ENCODE measurements at places on chromosomes 5 and 9.

GRCh38 chr5:54883374-54884194, 101.8 kb downstream of the ESM1 start:
- DNase-seq = peak; percentile 86

DNA sequence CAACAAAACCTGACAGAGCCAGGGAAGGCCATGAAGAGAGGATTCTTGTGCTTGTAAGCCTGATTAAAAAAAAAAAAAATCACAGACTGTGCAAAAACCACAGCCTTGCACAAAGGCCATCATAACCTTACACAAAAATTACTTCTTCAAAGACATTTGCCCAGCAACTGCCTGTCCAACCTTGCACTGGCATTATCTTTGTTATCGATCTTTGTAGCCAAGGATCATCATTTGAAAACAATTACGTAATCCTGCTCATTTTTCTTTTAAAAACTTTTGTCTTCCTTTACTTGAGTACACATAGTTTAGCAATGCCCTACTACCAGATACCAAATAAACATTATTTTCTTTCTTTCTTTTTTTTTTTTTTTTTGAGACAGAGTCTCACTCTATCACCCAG, 125.1 kb downstream of the TEX10 start:
- no peak for DNase-seq

DNA sequence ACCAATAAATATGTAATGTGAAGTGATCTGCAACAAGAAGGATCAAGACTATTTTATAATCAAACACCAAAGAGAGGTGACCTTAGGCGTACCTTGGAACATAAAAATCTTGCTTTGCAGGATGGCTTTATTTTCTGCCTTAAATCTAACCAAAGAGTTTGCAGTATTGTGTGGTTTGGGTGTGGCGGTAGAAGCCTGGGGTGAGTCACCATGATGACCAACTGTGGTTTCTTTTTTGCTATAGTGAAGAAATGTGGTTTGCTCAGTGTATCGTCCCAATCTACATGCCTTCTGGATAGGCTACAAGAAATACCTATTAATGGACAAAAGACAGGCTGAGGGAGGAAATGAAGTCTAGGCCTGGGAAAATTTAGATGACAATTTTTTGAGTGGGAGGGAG, 5.1 kb upstream of the CAST start:
- DNase-seq = no peak

- peak; percentile 74 for DNase-seq
Observed at GRCh38 chr5:17891881-17892280, 257.6 kb downstream of the TAF11L14 start.

DNA sequence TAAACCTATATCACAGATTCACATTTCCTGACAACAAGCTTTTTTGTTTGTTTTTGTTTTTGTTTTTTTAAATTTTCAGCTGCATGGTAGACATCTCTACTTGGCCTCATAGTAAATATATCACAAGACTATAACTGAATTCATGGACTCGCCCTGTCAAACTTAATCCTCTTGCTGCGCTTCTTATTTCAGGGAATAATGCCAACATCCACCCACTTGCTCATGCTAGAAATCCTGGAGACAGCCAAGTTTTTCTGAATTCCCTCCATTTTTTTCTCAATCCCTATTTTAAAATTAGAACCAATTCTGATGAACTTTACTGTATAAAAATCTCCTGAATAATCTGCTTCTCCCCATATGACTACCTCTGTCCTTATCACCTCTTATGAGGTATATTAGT, 283.6 kb upstream of the RPS23 start:
- DNase-seq = no peak

- no peak for DNase-seq
Observed at GRCh38 chr5:57989378-57989777, 470.5 kb downstream of the PLK2 start.

- DNase-seq = no peak
Observed at GRCh38 chr5:34487159-34487879, 168.8 kb upstream of the RAI14 start.

GRCh38 chr5:2130361-2130760, 247.6 kb upstream of the IRX4 start:
- DNase-seq = no peak

GRCh38 chr9:120397453-120397852, 182.5 kb downstream of the CDK5RAP2 start:
- DNase-seq = no peak

GRCh38 chr5:35860686-35861085, 4.0 kb downstream of the IL7R start:
- DNase-seq = no peak

DNA sequence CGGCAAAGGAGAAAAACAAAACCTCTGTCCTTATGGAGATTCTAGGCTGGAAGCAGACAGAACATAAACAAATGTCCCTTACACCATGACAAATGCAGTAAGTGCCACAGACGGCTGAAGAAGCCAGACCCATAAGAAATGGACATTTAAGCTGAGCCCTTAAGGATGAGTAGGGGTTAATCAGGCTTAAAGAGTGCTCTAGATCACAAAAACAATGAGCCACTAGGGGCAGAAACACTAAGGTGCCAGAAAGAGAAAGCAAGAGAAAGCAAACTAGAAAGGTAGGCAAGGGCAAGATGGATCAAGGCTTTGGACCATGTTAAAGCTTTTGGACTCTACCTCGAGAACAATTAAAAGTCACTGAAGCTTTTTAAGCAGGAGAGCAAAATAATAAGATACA, 326.9 kb upstream of the WWC1 start:
- no peak for DNase-seq

- peak; percentile 70 for DNase-seq
Observed at GRCh38 chr5:13218518-13218917, 726.0 kb downstream of the DNAH5 start.

DNA sequence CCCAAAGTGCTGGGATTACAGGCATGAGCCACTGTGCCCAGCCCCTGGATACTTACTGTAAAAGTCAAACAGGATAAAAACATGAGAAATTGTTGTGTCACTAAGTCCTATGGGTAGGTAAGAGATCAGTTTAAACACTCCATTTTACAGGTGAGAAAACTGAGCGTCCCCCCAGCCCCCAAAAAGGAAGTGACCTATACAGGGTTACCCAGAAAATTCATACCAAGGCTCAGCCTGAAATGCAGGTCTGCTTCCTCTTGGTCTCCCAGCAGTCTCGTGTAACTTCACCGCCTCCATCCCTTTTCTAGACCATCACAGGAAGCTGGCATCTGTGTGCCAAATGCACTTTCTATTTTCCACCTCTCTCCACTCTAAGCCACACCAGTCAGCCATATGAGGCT, 57.2 kb downstream of the TMOD1 start:
- no peak for DNase-seq

GRCh38 chr5:107554776-107555424, 115.8 kb downstream of the EFNA5 start:
- DNase-seq = no peak

- no peak for DNase-seq
Observed at GRCh38 chr5:38932854-38933408, 87.1 kb downstream of the OSMR start.

DNA sequence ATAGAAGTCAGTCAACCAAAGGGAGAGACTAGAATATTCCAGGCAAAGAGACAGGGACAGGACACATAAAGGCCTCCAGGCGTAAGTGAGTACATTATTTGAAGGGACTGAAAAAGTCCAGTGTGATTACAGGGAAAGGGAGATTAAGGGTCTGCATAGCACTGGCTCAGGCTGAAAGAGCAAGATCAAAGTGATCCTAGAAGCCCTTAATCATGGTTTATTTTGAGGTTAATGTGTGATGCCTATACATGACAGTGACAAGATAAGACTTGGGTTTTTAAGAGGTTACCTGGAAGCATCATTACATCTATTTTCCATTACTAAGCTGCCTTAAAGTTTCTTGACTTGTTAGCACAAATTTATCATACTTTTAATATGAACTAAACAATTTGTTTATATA, 25.8 kb downstream of the LMBRD2 start:
- no peak for DNase-seq

DNA sequence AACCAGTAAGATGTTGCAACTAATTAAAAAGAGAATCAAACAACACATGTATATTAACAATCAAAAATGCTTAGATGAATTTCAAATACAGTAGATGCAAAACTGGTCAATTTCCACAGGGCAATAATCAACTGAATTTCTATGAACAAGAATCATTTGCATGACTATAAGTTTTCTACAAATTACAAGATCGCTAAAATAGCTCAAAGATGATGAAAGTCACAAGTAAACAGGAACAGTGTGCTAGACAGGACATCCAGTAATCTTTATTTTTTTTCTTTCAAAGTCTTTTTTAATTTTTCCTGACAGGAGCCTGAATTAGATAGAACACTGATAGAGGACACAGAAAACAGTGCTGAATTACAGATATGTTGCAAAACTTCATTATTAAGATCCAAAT, 608.2 kb upstream of the DAB2 start:
- no peak for DNase-seq

- DNase-seq = no peak
Observed at GRCh38 chr5:92544036-92544435, 1037.0 kb downstream of the NR2F1-AS1 start.

- DNase-seq = no peak
Observed at GRCh38 chr5:62692946-62693713, 114.5 kb downstream of the LRRC70 start.

- no peak for DNase-seq
Observed at GRCh38 chr5:6718718-6719117, 5.5 kb downstream of the TENT4A start.

DNA sequence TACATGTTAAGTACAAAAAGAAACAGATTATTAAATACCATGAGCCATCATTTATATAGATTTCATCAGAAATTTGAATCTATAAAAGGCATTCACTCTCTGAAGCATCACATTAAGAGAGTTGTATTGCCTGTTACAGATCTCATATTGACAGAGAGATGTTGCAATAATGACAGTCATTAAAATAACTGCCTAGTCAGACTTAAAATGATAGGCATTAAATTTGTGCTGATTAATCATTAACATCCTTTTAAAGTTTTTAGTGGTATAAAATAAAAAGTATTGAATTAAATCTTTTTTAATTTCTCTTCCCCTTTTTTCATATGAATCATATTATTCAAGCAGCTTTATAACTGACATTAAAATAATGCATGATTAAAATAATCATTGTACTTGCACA, 404.9 kb upstream of the FAM174A start:
- DNase-seq = no peak

DNA sequence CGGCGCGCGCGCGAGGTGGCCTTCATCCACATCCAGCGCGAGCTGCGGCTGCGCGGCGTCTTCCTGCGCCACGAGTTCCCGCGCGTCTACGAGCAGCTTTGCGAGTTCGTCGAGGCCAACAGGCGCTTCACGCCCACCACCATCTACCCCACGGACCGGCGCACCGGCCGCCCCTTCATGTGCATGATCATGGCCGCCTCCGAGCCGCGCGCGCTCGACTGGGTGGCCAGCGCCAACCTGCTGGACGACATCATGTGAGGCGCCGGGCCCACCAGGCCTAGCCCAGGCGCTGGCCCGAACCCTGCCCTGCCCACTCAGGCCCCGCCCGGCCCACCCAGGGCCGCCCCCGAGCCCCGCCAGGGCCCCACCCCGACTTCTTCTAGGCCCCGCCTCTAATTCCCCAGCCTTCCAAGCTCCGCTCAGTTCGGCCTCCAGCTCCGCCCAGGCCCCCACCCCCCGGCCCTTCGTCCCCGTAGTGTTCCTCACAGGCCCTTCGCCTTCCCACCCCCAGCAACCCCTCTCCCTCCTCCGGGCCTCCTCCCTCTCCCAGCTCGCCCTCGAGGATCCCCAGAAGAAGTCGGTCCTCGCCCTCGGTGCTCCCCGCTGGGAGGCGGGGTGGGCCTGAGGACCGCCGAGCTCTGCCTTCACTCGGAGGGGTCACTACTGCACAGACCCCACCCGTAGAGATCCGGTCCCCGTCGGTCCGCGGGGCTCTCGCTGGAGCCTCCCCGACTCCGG, 2.0 kb upstream of the PHPT1 start:
- peak; percentile 95 for DNase-seq

DNA sequence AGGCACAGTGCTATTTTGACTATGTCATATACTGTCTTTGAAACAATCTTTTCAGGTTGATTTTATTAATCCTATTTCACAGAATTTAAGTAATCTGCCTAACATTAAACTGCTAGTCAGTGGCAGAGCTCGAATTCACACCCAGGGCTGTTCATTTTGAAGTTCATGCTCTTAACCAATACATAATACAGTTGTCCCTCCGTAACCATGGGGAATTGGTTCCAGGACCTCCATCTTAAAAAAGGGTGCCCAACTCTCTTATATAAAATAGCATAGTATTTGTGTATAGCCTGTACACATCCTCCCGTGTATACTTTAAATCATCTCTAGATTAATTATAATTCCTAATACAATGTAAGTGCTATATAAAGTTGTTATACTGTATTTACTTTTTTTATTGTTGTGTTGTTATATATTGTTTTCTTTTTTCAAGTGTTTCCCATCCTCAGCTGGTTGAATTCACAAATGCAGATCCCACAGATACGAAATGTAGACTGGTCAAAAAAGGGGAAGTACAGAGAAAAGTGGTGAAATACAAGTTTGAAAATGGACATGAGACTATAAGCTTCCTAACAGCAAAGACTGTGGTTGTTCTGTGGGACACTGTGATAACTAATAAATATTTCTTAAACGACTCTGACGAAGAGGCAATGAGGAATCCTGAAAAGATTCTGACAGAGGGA, 18.3 kb downstream of the RFX3 start:
- no peak for DNase-seq

DNA sequence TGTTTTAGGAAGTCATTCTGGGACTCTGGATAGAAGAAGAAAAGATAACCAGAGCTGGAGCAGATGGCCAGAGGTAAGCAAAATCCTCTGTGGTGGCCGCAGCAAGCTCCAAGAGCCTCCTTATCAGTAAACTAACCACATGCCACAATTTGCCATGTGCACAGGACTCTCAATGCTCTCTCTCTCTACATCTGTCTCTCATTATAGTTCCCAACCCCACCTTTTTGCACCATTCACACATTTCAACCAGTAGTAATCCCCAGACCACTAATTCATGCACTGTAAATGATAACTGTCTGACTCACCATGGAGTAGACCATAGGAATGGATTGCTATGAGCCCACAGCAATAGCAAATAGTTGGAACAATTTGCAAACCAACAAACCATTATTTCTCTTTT, 526.1 kb downstream of the TLR4 start:
- DNase-seq = no peak

GRCh38 chr5:175696139-175696854, 38.4 kb downstream of the HRH2 start:
- peak; percentile 89 for DNase-seq

GRCh38 chr5:124740071-124740470, 6.4 kb downstream of the ZNF608 start:
- DNase-seq = no peak

- DNase-seq = no peak
Observed at GRCh38 chr5:1889321-1890065, 6.8 kb upstream of the IRX4 start.
